ENCODE measurements at places on chromosomes 6 and 20.

- DNase-seq, result peak; percentile 41
Observed at GRCh38 chr6:5729080-5729434, 277.7 kb downstream of the NRN1 start.

DNA sequence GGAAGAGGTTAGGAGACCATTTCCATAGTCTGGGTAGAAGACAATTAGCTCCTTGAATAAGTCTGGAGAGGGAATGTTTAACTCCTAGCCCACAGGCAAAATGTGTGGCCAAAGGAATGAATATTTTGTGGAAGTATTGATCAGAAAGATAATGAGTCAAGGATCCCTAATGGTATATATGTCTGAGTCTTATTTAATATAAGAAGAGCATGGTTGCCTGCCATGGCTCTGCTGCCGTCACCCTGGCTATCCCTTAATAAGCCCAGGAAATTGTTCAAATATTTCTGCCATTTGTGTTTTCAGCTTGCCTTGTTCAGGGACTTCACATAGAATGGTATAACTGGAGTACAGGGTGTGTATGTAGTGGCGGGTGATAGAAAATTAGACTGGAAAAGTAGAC, 18.1 kb upstream of the CALHM6 start:
- no peak for DNase-seq

- no peak for DNase-seq
Observed at GRCh38 chr20:389220-389619, 8.7 kb downstream of the TRIB3 start.

DNA sequence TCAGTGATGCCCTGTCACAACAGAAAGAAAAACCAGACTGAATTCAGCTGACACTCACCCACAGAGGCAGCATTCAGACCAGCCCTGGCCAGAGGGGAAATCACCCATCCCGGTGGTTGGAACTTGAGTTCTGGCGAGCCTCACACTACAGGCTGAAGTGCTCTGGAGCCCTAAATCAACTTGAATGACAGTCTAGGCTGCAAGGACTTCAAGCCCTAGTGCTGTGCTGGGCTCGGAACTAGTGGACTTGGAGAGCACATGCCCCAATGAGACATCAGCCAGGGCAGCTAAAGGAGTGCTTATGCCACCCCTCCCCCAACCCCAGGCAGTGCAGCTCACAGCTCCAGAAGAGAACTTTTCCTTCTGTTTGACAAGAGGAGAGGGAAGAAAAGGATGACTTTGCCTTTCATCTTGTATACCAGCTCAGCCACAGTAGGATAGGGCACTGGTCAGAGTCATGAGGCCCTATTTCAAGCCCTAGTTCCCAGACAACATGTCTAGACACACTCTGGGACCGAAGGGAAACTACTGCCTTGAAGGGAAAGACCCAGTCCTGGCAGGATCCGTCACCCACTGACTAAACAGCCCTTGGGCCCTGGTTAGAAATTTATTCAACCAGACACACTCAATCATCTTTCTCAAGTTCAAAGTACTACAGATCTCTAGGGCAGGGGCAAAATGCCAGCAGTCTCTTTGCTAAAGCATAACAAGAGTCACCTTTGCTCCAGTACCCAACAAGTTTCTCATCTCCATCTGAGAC, 43.2 kb upstream of the PNRC1 start:
- DNase-seq, result no peak

DNA sequence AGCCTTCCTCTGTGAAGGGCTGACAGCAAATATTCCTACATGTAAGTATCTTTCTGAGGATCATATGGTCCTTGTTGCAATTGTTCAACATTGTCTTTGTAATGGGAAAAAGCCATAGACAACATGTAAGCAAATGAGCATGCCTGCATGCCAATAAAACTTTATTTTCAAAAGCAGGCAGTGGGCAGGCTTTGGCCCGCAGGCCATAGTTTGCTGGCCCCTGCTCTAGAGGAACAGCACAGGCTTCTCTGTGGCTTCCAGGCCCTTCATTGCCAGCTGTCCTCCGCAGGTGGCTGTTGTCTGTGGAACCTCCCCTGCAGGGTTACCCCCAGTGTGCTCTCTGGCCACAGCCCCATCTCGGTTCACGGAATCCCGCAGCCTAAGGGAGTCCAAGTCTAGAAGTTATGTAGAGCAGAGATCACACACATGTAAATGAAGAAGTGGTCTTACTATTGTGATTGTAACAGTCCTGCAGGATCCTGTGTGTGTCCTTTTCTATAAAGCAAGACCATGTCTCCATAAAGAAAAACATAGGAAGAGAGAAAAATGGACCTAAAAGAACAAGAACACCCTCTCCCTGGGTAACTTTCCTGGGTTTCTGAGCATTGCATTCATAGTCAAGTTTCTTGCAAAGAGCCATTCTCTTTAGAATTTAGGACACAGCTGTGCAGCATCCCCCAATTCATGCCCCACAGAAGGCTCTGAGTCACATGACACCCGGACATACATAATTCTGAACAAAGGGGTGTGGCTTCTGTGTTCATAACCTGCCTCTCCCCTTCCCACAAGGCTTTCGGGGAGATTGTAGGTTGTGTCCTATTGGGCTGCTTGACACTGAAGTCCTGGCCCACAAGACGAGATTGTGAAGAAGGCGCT, 10.0 kb downstream of the UNC93A start:
- no peak for DNase-seq
